GM18507 (cell line): ENCODE measurements at places on chromosomes 3 and 15.

GRCh38 chr15:44501768-44502366 is 35.1 kb upstream of the EIF3J start:
- no peak for DNase-seq

GRCh38 chr3:129278966-129279906 is 566 bp downstream of the HMCES start:
- no peak for DNase-seq

GRCh38 chr3:182692695-182693094 is 100.6 kb upstream of the ATP11B start:
- DNase-seq: no peak

GRCh38 chr3:183033746-183034145 is 53.4 kb upstream of the DCUN1D1 start:
- no peak for DNase-seq

DNA sequence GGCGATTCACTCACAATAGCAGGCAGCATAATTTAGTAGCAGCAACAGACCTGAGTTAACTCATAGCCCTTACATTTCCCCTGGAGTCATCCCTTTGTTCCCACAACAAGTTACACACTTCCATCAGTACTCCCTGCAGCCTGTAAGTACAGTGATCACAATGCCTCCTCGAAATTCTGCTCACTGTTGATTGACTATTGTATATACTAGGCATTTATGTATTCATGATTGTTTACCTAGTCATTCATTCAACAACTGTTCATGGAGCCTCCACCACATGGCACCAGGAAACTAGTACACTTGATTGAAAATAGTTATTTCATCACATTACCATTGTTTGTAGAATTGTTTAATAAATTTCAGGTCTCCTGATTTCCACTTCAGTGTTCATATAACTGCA is 71.4 kb upstream of the P3H2 start:
- DNase-seq: no peak

- DNase-seq: no peak
Observed at GRCh38 chr3:59709702-59710553, 660.1 kb upstream of the CFAP20DC start.

GRCh38 chr15:72492733-72493132 is 18.6 kb downstream of the ARIH1 start:
- no peak for DNase-seq

DNA sequence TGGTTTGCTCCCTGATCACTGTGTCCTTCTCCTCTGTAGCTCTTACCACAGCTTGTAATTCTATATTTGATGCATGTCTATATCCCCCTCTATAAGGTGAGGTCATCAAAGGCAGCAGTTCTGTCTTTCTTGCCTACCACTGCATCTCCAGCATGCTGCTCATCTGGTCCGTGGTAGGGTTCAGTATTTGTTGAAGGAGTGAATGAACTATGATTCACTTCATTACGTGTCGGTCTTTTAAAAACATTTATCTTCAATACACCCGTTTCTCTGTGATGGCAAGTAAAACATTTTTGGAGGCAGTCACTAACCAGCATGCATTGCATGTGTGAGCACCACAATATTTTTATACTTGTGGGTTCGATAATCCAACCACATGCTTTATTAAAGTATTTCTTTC is 27.6 kb downstream of the CHST14 start:
- DNase-seq: no peak

DNA sequence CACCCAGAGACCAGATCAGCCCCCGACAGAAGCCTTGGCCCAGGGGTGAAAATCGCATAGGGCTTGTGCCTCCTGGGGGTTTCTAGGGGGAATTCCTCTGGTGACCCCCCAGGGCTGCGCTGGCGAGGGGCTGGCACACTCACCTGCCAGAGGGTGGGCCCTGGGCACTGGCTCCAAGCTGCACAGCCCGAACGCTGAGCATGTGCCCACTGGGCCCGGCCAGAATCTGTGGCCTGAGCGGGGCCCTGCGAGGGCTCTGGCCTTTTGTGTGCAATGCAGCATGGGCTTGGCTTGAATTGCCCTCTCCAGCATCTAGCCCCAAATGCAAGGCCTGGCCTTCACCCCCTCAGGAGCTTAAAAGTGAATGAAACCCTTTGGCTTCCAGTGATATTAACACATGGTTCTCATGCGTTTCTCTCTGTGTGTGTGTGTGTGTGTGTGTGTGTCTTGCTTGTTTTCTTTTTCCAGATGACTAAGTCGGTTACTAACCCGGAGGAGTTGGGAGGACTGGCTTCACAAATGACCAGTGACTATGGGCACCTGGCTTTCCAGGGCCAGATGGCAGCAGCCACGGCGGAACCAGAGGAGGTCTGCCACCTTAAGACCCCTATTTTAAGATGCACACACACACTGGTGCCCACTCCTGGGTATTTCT is 259.1 kb upstream of the TPM1 start:
- no peak for DNase-seq

DNA sequence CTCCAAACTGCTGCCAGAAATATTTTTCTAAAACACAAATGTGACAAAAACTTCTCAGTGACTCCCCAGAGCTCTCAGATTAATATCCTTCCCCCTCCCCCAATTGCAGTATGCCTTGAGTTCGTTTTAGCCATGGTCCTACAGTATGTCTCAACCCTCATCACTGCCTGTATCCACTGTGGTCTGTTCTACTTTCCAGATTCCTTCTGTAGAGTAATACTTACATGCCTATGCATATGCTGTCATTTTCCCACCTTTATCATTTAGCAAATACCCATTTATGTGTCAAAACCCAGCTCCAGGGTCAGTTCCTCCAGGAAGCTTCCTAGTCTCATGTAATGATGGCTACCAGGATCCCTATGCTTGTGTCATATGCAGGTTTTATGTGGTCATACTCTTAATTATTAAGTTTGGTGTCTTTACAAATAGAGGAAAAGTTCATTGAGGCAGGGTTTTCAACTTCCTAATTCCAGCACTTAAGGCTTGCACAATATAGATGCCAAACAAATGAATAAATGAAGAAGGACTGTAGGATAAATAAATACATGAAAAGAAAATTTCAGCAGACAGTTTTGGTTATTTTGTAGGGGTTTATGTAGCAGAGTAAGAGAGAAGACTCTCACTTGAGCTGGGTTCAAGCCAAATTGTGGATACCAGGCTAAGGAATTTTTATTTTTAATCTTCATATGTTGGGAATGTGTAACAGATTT is 170.8 kb downstream of the ALCAM start:
- DNase-seq: no peak

DNA sequence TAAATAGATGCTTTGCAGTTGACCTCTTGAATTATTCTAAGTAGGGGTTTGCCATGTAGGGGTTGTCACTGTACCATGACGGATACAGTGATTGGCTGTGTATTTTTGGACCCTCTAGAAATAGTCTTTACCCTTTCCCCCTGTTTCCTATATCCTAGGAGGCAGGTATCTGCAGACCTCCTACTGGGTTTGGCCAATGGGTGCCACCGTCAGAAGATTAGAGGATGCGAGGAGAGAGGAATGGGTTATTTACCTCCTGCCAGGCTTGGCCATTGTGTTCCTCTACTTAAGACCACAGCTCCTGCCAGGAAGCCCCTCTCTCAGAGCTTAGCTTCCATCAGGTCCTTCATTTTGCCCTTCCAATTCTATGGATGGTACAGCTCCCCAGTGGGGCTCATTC is 40.2 kb upstream of the CLRN1 start:
- DNase-seq: no peak

DNA sequence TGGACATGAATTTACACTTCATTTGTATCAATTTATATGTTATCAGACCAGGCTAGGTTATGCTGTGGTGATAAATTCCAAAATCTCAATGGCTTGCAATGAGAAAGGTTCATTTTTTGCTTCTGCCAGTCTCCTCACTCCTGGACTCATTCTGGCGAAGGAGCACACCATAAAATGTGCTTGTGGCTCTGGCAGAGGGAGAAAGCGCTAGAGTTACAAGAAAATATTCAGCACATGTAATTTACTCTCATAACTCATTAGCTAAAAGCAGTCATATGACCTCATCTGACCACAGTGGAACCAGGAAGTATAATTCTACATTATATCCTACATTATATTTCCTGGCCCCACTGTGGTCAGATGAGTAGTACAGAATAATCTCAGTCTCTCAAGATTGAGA is 193.8 kb downstream of the BCHE start:
- no peak for DNase-seq

DNA sequence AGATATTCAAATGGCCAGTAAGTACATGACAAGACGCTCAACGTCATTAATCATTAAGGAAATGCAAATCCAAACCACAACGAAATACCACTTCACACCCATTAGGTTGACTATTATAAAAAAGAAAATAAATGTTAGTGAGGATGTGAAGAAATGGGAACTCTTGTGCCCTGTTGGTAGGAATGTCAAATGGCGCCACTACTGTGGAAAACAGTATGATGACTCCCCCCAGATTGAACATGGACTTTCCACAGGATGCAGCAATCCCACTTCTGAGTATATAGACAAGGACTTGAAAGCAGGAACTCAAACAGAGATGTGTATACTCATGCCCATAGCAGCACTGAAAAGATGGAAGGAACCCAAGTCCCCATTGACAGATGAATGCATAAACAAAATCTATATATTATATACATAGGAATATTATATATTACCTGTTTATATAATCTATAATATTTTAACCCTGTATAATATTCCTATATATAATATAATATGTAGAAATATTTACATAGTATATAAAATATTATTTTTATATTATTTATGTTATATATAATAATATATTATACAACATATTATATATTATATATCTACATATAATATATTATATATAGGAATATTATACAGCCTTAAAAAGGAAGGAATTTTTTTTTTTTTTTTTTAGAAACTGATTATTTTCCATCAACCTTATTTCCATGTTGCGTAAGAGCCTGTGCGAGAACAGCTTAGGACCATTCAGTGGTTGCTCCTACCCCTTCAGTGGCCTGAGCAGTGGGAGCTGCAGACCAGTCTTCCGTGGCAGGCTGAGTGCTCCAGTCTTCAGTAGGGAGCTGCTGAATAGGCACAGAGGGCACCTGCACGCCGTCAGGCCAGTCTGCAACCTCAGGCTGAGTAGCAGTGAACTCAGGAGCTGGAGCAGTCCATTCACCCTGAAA is 17.6 kb upstream of the PIGZ start:
- no peak for DNase-seq

DNA sequence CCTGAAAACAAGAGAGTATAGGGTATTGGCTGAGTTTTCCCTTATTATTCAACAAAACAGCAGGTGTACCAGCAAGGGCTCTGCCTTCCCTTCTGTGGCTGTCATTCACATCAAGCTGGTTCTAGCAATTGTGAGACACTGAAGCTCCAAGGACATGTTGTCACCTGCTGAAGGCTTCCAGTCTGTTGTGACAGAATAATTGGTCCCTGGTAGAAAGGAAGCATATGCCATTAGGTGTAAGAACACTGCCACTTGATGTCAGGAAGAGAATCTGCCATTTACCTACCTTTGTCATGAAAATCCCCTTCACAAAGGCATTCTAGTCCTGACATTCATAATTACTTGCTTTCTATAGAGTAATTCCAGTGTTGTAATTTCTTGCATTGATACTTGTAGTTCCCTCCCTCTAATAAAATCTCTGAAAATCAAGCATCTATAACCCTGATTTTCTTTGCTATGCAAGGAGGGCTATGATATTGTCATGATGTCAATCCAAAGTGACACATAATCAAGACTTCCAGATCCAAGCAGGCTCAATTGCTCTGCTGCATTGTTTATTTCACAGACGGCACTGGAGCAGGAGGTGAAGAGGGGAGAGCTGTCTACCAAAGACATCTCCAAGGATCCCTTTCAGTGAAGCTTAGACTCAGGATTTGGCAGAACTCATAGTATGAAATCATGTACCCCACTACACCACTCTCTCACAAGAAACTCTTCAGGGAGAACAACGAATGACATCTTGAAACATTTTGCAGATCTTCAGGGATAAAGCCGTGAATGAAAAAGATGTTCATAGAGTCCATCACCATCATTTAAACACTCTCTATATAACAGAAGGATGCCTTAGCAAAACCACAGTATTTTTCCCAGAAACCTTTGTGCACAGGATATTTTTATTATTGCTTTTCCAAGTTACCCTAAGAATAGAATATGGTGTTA is 425.3 kb downstream of the RBMS3 start:
- DNase-seq: no peak

GRCh38 chr3:112782491-112782890 is 64.2 kb downstream of the CD200R1L start:
- no peak for DNase-seq
